ENCODE measurements at places on chromosomes 13 and 19.

- no peak for DNase-seq
Measured at GRCh38 chr13:46213242-46213641, 1.5 kb downstream of the LRRC63 start.

DNA sequence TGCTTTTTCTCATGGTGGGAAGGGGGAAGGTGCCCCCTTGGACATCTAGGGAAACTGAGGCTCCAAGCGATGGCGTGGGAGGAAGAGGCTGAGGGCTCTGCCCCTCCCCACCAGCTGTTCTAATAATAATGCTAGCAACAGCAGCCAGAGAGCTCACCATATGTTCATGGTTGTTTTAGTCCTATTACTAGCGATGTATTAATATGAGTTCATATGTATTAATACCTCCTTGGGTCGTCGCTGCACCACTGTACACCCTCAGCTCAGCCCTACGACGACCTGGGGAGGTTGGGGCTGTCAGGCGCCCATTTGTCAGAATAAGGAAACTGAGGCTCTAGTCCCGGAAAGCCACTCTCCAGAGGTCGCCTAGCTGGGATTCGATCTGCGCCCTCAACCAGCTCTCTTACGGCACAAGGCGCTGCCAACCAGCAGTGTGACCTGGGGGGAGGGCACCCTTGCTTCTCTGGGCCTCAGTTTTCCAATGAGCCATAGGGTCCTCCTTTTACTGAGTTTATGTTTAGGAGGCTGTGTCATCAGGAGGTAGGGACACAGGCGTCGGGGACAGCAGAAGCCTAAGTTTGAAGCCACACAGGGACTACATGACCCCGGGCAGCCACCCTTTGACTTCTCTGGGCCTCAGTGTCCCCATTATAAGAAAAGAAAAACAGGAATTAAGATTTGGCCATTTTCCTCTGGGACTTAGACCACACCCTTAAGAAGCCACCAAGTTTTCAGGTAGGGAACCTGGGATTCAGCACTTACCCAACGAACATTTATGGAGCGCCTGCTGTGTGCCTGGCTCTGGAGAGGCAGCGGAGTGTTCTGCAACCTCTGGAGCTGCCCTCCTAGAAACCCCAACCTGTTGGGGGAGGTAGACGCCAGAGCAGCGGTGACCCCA, 664 bp downstream of the MAST3 start:
- DNase-seq = no peak

GRCh38 chr19:15284091-15284490, 48.2 kb downstream of the BRD4 start:
- DNase-seq = no peak

DNA sequence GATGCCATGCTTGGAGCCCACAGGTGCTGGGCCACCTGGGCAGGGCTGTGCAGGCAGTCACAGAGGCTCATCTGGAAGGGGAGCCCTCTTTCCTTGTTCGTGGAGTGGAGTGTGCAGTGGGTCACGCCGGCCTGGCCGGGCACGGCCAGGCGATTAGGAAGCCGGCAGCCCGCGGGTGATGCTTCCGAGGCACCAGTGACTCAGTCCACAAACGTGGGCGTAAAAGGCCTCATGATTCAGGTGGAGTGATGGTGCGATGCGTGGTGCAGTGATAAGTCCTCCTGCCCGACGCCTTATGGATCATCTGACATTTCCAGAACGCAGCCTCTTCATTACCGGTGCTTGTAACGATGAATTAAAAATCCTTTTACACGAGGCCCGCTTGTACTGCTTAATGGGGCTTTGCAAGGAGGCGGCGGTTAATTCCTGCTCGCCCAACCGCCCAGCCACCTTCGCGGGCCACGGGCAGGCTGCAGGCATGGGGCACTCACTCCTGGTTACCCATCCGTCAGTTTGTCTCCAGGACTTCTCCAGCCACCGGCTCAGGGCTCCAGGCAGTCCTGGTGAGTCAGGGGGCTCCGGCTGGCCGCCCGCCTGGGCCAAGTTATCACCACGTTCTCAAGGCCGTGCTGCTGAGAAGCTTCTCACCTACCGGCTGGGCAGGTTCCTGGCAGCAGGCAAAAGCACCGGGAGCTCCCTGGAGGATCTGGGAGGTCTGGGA, 172.4 kb downstream of the KDM4B start:
- no peak for DNase-seq

- no peak for DNase-seq
Measured at GRCh38 chr13:113207890-113208420, 514 bp downstream of the PCID2 start.

DNA sequence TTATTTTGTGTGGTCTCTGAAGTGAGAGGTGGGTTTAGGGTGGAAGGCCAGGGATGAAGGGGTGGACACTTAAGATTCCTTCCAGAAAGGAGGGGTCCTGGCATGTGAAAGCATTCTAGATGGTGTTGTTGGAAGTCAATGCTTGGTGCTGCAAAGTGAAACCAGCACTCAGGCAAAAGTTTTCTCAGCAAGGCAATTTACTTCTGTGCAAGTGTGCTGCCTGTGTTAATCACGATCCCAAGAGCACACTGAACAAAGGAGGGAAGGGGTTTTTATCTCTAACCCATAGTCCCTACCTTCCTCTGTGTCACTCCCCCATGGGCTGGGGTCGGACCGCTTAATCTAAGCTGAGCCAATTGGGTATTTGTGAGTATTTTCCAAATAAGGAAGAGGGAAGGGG, 1.3 kb downstream of the ZNF134 start:
- DNase-seq = no peak

- DNase-seq = no peak
Measured at GRCh38 chr13:104286566-104287290, 1220.5 kb upstream of the SLC10A2 start.

DNA sequence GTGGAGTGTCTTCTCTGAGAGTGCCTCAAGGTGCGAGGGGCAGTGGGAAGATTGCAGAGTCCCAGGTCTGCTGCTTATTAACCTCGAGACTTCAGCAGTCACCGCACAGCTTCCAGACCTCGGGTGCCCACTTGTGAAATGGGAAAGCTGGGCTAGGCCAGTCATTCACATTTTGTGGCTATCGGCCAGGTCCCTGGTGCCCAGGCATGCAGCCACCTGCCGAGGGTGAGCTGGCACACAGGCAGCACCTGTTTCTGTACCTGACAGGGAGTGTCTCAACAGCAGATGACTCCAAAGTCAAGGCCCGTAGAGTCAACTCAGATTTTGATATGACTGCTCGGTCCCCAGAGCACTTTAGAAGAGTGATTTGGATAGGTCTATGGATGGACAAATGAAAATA, 21.9 kb downstream of the UQCRFS1 start:
- no peak for DNase-seq

DNA sequence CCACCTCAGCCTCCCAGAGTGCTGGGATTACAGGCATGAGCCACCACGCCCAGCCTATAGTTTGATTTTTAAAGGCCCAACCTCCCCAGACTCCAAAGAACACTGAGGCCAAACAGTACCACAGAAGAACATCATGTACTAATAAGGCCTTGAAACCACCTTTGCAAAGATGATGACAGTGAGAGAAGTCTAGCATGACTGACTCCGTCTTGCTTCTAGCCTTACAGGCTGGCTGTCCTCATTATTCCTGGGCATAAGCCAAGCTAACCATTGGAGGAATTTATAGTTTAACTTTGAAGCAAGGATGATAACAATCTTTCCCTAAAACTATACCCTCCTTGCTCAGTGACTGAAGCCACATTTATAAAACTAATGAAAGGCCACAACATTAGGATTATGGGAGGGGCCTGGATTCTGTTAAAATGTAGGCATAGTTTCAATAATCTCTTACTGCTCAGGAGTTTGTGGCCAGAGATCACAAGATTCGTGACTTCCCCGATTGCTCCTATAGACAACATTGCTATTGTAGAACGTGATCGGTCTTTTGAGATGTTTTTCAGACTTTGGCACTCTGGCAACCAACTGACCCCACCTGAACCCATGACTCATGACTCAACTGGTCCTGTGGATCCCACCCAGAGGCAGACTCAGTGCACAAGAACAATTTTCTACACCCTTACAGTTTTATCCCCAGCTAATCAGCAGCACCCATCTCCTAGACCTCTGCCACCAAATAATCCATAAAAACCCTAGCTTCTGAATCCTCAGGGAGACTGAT, 17.6 kb downstream of the GPR42 start:
- no peak for DNase-seq

- DNase-seq = no peak
Measured at GRCh38 chr13:99980201-99980823, 1.3 kb upstream of the ZIC2 start.

DNA sequence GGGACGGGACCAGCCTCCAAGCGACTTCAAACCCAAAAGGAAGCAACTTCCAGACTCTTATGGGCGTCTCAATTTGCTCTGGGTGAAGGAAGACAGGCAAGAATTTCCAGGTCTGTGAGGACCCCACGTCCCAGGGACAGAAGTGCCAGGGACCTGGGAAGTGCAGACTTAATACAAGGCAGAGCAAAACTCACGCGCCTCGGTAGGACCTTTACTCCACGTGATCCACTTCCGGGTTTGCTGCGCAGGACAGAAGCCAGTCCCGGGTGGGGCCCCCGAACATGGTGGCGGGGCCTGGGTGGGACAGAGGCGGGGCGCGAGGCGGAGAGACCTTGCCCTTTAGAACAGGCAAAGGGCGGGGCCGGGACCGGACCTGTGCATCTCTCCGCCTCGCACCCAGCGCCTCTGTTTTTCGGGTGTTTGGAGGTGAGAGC, 9.3 kb downstream of the ZNF611 start:
- no peak for DNase-seq

- no peak for DNase-seq
Measured at GRCh38 chr13:109418111-109418510, 368.3 kb downstream of the IRS2 start.

DNA sequence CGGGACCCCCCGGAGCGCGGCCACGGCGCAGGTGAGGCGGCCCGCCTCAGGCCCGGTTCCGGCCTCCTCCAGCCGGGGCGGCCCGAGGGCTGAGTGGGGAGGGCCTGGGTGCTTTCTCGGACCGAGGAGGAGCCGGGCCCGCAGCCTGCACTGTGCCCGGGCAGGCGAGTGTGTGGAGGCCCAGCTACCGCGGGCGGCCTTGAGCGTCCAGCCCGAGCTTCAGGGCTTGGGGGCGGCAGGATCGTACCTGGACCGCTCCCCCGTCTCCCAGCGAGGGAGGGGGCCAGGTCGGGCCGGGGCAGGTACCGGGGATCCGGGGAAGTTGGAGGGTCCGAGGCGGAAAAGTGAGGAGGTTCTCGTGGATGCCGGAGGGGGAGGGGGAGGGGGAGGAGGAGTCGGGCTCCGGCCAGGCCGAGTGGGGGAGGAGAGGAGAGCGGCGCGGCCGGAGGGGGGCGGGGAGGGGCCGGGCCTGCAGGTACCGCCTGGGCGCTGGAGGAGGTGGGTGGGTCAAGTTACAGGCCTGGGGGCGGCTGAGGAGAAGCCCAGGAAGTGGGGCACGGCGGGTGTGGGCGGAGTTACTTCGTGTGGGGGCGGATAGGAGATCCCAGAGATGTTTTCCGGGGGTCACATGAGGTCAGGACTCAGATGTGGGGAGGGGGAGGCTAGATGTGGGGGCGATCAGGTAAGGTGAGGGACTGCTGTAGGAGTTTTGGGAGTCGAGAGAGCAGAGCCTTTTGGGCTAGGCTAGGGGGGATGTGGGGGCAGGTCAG, 545 bp downstream of the NACC1 start:
- no peak for DNase-seq

GRCh38 chr19:19480688-19481087, 34.7 kb downstream of the TSSK6 start:
- no peak for DNase-seq

DNA sequence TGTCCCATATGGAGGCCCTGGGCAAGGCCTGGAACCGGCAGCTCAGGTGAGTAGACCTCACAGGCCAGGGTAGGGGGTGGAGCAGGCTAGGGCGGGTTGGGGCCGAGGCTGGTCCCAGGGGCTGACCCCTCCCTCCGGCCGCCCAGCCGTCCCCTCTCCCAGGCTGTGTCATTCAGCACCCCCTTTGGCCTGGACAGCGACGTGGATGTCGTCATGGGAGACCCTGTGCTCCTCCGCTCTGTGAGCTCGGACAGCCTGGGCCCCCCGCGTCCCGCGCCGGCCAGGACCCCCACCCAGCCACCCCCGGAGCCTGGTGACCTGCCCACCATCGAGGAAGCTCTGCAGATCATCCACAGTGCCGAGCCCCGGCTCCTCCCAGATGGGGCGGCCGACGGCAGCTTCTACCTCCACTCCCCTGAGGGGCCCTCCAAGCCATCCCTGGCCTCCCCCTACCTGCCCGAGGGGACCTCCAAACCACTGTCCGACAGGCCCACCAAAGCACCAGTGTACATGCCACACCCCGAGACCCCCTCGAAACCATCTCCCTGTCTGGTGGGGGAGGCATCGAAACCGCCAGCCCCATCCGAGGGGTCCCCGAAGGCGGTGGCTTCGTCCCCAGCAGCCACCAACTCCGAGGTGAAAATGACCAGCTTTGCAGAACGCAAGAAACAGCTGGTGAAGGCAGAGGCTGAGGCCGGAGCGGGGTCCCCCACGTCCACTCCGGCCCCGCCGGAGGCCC, 16.0 kb downstream of the CAMSAP3 start:
- DNase-seq = no peak

- no peak for DNase-seq
Measured at GRCh38 chr19:6509118-6509971, 7.2 kb upstream of the TUBB4A start.

DNA sequence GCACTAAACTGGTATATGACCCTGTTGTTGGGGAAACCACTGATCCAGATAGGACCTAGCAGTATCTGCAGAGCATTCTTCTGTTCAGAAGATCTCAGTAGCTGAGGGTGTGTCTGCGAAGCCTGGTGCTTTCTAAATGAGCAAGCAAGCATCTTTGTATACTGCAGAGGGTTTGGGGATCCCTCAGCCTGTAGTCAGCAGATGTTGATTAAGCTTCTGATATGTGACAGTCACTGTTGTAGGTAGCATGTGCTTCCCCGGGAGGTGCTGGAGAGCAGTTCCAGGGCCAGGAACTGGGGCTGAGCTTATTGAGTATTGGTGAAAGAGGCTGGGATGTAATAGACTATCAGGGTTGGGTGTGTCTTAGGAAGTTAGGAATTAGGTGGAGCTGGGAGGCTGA, 1.5 kb downstream of the SCAF1 start:
- no peak for DNase-seq
